ENCODE measurements at places on chromosomes 3 and 15. TPM values are rescaled to one million over a fixed set of nuclear protein-coding genes. Genes with fewer than 3 reads are reported as not detected.

DNA sequence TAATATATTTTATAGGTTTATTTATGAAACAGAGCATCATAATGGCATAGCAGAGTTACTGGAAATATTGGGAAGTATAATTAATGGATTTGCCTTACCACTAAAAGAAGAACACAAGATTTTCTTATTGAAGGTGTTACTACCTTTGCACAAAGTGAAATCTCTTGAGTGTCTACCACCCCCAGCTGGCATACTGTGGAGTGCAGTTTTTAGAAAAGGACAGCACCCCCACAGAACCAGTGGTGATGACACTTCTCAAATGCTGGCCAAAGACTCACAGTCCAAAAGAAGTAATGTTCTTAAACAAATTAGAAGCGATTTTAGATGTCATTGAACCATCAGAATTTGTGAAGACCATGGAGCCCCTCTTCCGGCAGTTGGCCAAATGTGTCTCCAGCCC, 58.1 kb downstream of the DNAH1 start:
- no peak for DNase-seq

DNA sequence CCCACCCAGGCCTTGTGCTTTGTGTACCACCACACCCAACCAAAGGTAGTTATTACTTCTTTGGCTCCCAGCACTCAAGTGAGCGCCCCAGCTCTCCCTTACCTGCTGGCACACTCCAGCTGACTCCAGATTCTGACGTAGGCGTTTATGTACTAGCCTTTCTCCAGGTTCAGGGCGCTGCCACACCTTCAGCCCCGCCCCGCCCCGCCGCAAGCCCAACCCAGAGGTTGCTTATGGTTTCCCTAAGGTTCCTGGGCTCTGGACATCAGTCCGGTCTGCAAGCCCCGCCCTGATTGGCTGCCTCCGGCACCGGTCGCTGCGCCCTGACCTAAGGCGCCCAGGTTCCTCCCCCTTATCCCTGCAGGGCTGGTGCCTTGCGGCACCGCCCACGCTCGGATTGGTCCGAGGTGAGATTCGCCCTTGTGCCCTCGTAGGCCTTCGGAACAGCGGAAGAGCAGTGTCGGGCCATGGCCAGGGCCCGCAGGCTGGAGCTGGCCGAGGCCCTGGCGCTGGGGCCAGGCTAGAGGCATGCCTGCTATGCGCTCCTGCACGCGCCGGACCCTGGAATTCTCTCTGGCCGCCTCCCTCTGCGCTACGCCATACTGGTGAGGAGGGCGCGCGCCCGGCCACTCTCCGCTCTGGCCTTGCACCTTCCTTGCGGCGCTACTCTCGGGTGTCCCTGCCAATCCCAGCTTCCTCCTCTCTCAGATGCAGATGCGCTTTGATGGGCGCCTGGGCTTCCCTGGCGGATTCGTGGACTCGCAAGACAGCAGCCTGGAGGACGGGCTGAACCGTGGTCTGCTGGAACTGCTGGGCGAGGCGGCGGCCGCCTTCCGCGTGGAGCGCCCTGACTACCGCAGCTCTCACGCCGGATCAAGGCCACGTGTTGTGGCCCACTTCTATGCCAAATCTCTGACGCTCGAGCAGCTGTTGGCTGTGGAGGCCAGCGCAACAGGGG, 19.8 kb upstream of the NUDT16 start:
- DNase-seq, result peak; percentile 36

- peak; percentile 75 for DNase-seq
These were observed 516.1 kb downstream of the MECOM start for GRCh38 chr3:169147238-169148008.

DNA sequence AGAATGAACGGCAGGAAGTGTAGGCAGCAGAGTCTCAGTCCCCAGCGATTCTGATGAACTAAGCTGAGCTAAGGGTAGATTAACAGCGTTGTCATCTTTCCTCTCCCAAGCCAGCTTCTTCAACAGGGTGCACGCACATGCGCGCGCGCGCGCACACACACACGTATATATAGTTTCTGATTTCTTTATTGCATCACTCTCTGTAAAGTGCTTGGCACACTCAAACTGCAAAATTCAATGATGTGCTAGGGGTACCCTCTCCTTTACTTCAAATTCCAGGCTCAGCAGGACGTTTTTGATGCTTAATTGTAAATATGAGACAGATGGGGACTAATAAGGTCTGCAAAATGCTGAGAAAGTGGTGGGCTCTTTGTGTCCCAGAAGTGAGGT, 26.1 kb upstream of the VPS8 start:
- no peak for DNase-seq

DNA sequence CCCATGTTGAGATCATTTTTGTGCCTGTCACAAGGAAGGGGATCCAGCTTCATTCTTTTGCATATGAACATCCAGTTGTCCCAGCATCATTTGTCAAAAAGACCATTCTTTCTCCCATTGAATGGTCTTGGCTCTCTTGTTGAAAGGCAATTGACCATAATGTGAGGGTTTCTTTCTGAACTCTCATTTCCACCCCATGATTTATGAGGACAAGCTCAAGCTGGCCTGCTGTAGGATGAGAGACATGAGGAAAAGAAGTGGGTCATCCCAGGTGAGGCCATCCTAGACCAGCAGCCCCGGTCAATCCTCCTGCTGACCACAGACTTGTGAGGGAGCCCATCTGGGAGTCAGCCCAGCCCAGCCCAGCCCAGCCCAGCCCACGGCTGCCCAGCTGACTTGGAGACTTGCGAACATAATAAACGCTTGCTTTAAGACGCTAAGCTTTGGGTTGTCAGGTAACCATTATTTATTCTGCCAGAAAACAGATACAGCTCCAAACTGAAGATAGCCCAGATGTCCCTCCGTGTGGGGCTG, 69.0 kb downstream of the LINGO1 start:
- no peak for DNase-seq

DNA sequence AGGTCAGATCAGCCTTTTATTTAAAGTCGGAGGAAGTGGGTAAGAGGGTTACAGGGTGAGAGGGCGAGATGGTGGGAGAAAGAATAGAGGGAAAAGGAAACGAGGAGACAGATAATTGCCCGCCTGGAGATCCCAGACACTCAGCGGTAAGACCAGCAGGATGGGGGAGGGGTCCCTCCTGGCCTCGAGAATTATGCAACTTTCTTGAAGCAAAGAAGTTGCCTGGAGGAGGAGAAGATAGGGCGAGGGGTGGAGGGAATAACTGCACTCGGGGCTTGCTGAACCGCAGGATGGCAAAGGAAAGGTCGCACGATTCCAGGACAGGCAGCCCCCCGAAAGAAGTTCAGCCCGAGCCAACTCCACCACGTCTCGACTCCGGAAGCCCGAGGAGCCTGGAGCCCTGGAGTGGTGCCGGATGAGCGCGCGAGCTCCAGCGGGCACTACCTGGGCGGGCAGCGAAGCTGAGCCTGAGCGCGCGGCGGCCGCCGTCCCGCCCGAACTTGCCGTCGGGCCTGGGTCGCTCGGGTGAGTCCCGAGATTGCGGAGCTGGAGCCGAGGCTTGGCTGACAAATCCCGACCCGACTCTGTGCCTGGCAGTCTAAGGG, 402 bp downstream of the WWTR1 start:
- peak; percentile 42 for DNase-seq

GRCh38 chr3:49305608-49306007, 28.6 kb upstream of the C3orf62 start:
- DNase-seq, result no peak

- DNase-seq, result peak; percentile 38
These were observed 96.4 kb upstream of the NANOGP8 start for GRCh38 chr15:35181538-35181937.

DNA sequence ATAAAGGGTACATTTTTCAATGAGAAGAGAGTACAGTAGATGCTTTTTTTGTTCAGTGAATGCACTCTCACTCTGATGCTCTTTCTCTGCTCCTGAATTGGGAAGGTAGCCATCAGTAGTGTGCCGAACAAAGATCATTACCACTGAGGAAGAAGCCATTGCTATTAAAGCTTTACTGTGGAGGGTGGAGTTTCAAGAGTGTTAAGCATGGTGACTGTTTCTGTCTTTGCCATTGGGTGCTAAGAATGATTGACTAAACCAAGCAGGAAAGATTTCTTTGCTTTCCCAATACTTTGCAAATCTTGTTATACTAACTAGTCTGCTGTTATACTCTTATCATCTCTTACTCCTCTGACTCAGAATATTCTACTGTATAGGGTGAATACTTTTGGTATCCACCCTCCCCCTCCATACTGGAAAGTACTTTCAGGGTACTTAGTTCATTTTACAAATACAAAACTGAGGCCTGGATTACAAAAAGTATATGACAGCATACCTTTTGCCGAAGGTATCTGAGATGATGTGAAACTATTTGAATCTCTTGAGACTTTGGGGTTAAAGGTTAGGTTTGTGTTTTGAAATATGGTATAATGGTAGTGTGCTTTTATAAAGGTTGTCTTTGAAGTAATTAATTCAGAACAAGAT, 1.7 kb downstream of the RAB11A start:
- DNase-seq, result peak; percentile 64

- DNase-seq, result no peak
These were observed 313.4 kb downstream of the RBMS3 start for GRCh38 chr3:29594261-29594660.

DNA sequence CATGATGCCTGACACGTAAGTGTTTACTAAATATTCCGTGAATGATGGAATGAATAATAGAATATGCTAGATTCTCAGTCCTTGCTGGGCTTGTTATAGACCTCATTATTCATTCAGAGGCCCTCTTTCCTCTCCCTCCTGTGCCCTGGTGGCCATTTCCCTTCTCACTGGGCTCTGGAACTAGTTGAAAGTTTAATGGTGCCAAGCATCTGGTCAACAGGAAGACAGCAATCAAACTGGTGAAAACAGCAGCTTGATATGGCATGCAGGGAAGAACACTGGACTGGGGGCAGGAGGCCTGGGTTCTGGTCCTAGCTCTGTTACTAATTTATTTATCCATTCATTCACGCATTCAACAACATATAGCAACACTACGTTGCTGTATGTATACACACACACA, 3.7 kb upstream of the APOD start:
- DNase-seq, result no peak

GRCh38 chr3:129656659-129657247, 50.3 kb upstream of the PLXND1 start:
- DNase-seq, result no peak

DNA sequence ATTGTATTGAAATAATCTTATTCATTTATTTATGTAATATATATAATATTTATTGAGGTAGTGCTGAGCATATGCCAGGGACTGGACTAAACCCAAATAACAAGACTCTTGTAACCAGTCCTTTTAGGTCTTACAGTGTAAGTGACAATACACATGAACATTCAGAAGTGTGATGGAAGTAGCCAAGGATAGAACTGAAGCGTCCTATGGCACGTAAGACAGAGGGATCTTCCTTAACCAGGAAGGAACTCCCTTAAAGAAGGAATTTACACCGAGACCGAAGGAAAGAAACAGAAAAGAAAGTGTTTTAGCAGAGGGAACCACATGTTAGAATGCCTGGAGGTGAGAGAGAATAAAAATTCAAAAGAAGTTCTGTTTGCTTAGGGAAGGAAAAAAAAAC, 23.6 kb upstream of the CLDN1 start:
- no peak for DNase-seq

DNA sequence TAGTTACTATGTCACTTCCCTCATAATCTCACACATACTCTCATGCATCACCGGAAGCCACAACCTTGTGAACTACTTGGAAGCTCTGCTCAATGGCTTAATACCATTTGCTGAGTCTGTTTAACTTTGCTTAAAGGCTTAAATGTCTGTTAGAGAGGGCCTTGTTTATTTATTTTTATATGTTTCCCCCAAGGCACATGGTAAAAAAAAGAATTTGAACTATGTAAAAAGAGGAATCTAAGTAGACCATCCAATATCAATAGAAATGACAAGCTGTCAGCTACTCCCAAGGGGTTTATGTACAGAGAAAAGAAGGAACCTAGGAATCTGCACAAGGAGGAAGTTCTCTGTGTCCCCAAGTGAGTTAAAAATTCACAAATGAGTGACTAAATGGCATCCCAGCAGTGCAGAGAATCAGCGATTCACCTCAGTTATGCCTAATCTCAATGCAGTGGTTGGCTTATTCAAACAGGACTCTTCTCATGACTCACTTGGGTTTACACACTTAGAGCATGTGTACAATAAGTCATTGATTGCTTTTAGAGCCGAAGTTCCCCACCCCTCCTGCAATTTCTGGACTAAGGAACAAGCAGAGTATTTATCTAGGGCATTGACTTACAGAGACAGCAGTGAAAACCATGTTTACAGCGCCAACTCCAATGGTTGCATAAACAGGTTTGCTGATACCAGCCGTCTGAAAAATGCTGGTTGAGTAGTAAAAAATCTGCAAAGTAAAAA, 24.4 kb downstream of the SLC2A2 start:
- peak; percentile 56 for DNase-seq

DNA sequence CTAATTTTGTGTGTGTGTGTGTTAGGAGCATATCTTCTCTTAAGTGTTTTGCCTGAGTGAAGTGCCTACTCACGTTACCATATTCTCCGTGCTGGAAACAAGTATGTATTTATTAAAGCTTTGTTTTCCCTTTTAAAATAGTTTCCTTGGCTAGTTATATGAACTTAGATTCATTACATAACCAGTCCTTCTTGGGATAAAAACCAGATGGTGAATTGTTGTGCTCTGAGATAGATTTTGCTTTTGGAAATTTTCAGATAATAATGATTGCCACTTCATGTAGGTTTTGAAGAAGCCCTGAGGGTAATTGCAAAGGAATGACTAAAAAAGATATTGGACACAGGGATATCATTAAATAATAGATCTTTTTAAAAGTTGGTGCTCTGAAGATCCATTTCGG, 390.2 kb upstream of the SGO1 start:
- DNase-seq, result no peak

DNA sequence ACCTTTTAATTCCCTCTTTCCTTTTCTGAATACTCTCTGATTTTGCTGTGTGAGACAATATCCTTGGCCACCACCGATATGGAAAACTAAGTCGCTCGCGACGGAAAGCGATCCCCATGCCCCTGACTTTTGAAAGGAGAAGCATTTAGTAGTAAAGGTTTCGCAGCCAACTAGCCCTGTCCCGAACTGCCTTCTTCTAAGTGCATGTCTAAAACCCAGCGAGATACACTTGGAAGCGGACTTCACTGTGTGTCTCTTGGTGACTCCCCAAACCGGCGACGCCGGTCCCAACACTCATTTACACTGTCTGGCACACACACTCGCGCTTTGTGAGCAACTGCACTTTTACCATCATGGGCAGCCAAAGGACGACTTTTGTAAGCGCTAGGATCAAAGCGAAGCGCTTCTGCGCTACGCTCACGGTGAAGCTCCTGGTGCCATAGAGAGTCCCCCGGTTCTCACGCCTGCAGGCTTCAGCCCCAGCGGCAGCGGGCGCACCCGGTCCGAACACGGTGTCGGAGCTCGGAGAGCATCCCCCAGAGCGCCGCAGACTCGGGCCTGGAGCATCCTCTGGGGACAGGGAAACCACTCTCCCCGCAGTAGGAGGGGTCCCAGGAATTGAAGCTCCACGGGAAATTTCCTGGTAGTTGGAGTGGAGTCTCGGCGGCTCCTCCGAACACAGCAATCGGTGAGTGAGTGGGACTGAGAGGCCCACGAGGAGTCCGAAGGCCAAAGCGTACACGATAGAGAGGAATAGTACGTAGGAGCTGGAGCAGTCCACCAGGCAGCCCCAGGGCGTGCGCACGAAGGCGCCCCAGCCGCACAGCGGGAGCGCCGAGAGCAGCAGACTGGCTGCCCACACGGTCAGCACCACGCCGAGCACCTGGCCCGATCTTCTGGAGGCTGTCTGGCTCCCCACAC, 1.4 kb downstream of the GPR149 start:
- no peak for DNase-seq

CADPS gene
- total RNA-seq, result 5.4 TPM

TIGIT gene
- not detected for total RNA-seq

HRG gene
- total RNA-seq, result not detected

GOLGA8J gene
- 0.67 TPM for total RNA-seq

C3orf49 gene
- total RNA-seq, result not detected

ADAMTSL3 gene
- total RNA-seq, result 3.0 TPM

MEX3B gene
- total RNA-seq, result 18.7 TPM

All from astrocyte (in vitro differentiated cells and primary cell).